ENCODE measurements at places on chromosomes 6 and 20.

DNA sequence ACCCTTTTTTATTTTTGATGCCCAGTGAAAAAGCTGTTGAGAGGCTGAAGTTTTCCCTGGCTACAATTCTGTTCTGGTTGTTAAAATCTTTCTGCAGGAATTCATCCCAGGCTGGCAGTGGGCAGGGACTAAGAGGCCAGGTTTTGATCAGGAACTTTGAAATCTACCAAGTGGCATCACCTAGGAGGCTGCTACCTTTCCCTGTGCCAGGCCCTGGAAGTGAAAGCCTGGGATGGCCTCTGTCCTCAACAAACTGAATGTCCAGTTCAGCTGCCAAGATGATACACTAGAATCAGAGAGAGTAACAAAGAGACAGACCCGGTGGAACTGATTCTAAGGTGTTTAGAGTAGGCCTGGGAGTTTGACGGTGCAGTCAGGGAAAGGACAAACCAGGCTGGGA lies 596 bp downstream of the IYD start:
- DNase-seq = no peak

DNA sequence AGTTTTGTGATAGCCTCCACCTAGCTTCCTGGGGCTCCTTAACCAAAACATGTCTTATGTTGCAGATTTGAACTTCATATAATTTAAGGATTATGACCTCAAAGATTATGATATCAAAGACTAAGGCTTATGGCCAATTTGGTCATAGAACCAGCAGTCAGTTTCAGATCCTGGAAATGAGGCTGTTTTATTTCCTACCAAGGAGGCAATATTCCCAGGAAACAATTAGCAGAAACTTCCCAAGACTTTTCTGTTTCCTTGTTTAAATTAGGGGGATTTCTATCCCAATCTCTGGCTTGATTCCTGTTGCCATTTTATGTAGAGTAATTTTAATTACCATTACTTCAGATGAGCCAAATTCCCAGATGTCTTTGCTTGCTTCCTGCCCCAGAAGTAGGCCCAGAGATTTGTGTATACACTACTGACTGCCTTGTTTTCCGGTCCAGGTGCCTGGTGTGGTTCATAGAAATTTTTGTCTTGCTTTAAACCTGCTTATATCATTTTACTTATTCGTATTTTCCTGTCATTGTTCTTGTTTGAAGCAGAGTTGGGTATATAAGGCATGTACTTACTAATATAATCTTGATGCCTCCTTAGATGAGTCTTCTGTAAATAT lies 119.2 kb upstream of the TMEM170B start:
- no peak for DNase-seq

GRCh38 chr6:166658115-166658791 lies 31.2 kb upstream of the RPS6KA2 start:
- no peak for DNase-seq

DNA sequence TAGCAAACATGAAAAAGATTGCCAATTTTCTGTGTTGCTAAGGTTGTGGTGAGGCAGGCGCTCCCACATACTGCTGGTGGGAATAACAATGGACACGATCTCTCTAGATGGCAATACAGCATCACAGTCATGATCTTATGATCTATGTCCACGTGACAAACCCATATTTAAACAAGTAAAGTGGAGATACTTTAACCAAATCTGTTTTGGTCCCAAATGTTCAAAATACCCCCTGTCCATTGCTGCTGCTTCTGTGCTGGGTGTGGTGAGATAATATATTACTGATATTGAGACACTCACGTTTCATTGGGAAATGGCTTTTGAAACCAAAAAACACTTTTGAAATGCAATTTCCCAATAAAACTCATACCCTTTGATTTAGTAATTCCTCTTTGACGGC lies 23.0 kb downstream of the SIRPD start:
- no peak for DNase-seq

GRCh38 chr6:11551053-11551452 lies 13.5 kb downstream of the TMEM170B start:
- no peak for DNase-seq

Data from omental fat pad (tissue), 4 donors.